ENCODE measurements at places on chromosomes 12 and 14. TPM values are rescaled to one million over a fixed set of nuclear protein-coding genes. Genes with fewer than 3 reads are reported as not detected.

DNA sequence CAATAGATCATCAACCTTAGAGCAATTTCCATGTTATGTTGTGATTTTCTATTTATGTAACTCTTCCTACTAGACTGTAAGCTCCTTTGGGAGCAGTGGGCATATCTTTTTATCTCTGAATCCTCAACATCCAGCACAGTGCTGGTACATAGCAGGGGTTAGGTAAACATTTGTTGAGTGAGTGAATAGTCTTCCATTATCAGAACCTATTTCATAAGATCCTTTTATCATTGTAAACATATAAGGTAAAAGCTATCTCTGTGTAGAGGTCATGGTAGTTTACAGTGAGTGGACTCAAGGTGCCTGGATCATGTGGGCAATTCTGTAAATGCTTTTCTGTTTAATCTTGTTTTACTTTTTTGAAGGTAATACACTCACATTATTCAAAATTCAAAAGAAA lies 15.1 kb downstream of the FKBP11 start:
- DNase-seq: no peak

GRCh38 chr14:30270200-30271161 lies 288.5 kb upstream of the G2E3 start:
- DNase-seq: peak; percentile 81

The PLEKHD1 gene
- total RNA-seq: not detected

DNA sequence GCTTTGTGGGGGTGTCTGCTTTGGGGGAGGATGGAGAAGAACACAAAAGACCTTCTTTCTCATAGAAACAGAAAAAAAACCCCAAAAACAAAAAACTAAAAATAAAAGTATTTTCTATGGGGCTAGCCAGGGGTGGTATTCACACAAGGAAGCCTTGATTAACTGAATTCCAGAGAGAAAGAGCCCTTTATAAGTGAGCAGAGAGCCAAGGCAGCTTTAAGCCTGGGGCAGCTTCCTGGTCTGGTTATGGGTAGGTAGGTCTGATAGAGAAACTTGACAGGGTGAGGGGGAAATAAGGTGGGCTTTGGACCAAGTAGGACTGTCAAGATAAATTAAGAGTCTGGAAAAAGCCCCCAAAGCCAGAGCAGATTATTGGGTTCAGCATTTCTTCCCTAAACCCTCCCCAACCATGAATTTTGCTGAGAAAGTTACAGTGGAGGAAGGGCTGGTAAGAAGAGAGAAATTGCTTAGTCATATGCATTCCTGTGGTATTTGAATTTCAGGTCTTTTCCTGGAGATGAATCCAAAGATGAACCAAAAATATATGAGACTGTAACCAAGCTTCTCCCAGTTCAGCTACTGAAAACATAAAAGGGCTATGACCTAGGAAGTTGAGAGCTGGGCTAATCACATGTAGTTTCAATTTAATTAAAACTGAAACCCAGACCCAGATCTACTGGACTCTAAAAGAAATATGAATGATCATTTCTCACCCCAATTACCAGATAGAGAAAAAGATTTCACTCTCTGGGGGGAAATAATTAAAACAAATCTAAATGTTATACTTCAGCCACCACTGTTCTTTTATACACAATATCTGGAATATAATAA lies 144.8 kb downstream of the TBC1D30 start:
- no peak for DNase-seq

GRCh38 chr12:26231470-26231869 lies 36.1 kb downstream of the SSPN start:
- DNase-seq: no peak

- peak; percentile 92 for DNase-seq
Measured at GRCh38 chr14:96204151-96205058, at the start of gene BDKRB2. Gene BDKRB2 (plus strand): TSS chr14:96204839. CDS start chr14:96237108, 32,269 bp downstream.

- DNase-seq: no peak
Measured at GRCh38 chr12:112433551-112433950, 14.8 kb downstream of the PTPN11 start.

The PKP2 gene
- 0.28 TPM for total RNA-seq

- DNase-seq: no peak
Measured at GRCh38 chr12:71504476-71504875, 64.9 kb downstream of the LGR5 start.

- no peak for DNase-seq
Measured at GRCh38 chr14:97280526-97280925, 483.3 kb downstream of the VRK1 start.

GRCh38 chr12:108424026-108424425 lies 84.9 kb upstream of the CMKLR1 start:
- no peak for DNase-seq
